ENCODE measurements at places on chromosomes 13 and 19.

- DNase-seq, result peak; percentile 27
Measured at GRCh38 chr13:106619688-106620555, 52.0 kb upstream of the ARGLU1 start.

DNA sequence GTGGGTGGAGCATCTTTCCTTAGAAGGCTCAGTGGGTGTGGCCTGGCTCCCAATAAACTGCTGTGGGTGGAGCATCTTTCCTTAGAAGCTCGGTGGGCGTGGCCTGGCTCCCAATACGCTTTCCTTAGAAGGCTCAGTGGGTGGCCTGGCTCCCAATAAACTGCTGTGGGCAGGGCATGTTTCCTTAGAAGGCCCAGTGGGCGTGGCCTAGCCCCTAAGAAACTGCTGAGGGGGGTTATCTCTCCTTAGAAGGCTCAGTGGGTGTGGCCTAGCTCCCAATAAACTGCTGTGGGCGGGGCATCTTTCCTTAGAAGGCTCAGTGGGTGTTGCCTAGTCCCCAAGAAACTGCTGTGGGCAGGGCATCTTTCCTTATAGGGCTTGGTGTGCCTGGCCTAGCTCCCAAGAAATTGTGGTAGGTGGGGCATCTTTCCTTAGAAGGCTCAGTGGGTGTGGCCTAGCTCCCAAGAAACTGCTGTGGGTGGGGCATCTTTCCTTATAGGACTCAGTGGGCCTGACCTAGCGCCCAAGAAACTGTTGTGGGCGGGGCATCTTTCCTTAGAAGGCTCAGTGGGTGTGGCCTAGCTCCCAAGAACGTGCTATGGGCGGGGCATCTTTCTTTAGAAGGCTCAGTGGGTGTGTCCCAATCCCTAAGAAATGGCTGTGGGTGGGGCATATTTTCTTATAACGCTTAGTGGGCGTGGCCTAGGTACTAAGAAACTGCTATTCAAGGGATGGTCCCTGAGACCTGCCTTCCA lies 10.3 kb downstream of the HSH2D start:
- no peak for DNase-seq

- peak; percentile 85 for DNase-seq
Measured at GRCh38 chr19:57819475-57820148, 4.9 kb upstream of the ZNF552 start.

DNA sequence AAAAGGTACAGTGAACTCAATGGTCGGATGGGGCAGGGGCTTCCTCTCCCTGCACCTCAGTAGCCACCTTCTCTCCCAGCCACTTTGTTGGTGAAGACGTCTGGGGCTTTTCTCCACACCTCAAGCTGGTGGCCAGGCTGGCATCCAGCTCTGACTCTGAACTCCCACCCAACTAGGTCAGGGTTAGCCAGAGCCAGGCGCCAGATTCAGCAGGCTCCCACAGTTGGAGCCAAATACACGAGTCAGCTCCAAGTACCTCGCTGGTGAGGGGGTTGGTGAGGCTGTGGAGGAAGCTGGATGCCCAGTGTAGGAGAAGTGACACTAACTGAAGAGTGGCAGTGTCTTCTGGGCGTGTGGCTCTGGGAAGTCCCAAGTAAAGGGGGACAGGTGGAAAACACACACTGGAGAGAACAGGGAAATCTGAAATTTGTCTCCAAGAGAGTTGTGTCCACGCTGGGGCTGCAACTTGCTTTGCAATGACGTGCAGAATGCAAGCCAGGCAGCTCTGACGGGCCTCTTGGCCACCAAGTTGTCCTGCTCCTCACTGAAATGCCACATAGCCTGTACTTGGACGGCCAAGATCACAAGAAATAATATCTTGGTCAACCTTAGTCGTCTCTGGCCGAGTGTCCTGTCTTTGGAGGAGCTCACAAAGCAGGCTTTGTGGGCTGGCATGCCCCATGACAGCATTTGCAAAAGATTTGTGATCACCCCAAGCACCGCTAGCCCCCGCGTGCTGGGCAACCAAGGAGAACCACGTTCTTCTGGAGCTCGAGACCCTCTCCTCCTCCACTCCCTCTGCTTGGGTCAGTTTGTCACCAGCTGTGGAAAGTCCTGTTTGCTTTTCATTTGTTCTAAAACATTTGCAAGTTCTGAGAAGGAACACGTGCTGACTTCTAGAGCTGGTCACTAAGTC lies 18.1 kb downstream of the SLC7A1 start:
- DNase-seq, result no peak

DNA sequence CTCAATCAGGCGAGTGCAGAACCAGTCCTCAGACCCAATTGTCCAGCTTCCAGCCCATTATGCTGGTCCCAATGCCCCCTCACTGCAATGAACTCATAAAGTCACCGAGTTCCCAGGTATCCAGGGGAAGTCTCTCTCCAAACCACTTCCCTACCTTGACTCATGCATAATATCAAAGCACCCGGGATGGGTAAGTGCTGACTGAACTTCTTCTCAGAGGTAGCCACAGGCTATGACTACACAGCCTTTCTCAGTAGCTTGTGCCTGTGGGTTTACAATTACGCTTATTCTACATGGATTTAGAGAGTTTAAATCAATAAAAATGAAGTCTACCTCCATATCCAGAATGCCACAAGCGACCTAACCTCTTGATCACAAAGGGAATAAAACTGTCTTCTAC lies 1.7 kb upstream of the C13orf42 start:
- DNase-seq, result no peak

GRCh38 chr13:29484236-29484635 lies 111.3 kb downstream of the SLC7A1 start:
- no peak for DNase-seq

DNA sequence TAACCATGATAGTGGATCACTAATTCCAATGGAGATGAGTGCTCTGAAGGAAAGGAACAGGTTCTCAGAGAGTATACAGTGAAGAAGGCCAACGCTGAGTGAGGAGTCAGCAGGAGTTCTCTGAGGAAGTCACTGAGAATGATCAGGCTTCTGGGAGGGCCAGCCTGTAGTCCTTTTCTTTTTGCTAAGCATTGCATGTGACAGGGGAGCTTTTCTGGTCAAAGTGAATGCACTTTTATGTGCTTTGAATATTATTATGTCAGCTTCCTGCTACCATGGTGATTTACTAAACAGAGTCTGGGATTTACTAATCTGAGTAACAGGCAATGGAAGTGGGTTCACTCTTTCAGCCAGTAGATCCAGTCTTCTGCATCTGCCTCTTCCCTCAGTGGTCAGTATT lies 81.1 kb upstream of the SERP2 start:
- DNase-seq, result no peak

GRCh38 chr13:77521595-77522367 lies 13.7 kb upstream of the SCEL start:
- no peak for DNase-seq

GRCh38 chr13:57018915-57019314 lies 121.8 kb upstream of the PRR20A start:
- no peak for DNase-seq

DNA sequence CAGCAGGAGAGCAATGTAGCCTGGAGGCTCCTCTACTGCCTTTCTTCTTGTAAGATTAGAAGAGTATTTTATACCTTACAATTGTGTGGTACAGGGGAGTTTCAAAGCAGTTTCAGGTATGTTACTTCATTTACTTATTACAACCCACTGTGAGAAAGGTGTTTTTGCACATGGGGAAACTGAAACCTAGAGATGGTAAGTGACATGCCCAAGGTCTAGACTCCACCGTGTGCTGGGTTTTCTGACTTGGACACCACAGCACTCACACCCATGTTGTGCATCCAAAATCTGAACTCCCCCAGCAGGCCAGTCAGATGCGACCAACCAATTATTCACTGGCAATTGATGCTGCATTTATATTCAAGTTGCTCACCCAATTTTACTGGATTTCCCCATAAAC lies 22.8 kb downstream of the ERICH6B start:
- no peak for DNase-seq

DNA sequence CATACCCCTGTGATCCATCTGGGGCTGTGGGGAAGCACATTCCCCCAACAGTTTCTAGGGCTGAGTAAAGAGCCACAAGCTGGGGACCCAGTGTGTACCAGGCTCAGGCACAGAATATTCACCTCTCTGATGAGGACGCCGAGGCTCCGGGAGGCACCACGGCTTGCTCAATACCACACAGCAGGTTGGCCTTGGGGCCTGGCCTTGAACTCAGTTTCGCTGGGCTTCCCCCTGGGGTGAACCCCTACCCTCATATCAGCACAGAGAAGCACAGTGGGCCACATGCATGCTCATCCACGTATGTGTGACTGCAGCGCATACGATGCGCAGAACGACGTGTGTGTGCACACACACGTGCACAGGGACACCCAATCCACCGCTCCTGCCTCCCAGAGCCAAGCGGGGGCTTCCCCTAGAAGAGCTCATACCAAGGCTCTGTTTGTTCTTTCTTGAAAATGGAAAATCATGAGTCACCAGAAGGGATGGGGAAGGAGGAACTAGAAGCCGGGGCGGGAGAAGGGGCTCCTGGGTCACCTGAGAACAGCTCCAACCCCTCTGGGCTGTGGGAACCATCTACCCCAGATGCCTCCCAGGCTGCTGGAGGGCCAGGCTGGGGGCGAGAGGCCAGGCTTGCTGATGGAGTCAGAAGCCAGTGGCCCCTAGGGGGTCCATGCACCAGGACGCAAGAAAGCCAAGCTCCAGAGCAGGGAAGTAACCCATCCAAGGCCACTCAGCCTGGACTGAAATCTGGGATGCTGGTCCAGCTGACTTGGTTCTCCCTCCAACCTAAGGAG lies 4.9 kb upstream of the PDE4C start:
- peak; percentile 14 for DNase-seq

GRCh38 chr13:29716493-29716892 lies 121.0 kb upstream of the SLC7A1 start:
- DNase-seq, result no peak

- DNase-seq, result no peak
Measured at GRCh38 chr13:102651392-102651791, 43.5 kb downstream of the METTL21C start.

DNA sequence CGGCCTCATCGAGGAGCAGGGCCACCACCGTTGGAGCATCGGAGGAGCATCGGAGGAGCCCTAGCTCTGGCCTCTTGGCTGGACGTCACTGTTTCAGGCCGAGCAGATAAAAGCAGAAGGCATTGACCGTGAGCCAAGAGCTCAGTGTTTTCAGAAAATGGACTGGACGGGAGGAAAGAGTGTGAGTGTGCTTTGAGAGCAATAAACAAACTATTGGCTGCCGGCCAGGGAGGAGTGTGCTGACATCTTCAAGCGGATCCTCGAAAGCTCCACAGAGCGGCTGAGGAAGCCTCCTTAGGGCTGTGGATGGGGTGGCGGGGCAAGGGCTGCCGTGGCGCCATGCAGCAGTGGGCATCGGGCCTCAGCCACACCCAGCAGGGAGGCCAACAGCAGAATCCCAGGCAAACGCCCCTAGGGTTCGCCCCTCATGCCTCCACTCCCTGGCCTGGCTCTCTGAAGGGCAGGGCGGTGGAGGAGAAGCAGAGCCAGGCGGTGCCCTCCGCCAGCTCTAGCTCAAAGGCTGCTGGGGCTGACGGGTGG lies 41.8 kb downstream of the IRS2 start:
- no peak for DNase-seq

DNA sequence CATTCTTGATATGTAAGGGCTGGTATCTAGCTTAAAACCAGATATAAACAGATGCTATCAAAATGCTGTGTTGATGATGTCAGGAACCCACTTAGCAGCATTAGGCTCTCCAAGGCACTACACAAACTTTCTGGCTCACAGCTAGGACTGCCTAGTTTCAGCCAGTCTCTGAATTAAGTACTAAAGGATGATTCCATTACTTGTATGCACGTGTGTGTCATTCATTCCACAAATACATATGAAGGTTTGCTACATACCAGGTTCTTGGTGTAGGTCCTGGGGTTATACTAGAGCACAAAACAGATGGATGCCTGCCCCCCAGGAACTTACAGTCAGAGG lies 151.5 kb downstream of the RGCC start:
- DNase-seq, result no peak

- peak; percentile 47 for DNase-seq
Measured at GRCh38 chr19:11421371-11422098, 2.4 kb upstream of the RGL3 start.

- DNase-seq, result no peak
Measured at GRCh38 chr19:33388231-33388724, 14.8 kb downstream of the CEBPG start.

GRCh38 chr13:44546164-44546563 lies 30.0 kb downstream of the TSC22D1 start:
- DNase-seq, result no peak

GRCh38 chr13:81381560-81381959 lies 1040.6 kb upstream of the SPRY2 start:
- no peak for DNase-seq

DNA sequence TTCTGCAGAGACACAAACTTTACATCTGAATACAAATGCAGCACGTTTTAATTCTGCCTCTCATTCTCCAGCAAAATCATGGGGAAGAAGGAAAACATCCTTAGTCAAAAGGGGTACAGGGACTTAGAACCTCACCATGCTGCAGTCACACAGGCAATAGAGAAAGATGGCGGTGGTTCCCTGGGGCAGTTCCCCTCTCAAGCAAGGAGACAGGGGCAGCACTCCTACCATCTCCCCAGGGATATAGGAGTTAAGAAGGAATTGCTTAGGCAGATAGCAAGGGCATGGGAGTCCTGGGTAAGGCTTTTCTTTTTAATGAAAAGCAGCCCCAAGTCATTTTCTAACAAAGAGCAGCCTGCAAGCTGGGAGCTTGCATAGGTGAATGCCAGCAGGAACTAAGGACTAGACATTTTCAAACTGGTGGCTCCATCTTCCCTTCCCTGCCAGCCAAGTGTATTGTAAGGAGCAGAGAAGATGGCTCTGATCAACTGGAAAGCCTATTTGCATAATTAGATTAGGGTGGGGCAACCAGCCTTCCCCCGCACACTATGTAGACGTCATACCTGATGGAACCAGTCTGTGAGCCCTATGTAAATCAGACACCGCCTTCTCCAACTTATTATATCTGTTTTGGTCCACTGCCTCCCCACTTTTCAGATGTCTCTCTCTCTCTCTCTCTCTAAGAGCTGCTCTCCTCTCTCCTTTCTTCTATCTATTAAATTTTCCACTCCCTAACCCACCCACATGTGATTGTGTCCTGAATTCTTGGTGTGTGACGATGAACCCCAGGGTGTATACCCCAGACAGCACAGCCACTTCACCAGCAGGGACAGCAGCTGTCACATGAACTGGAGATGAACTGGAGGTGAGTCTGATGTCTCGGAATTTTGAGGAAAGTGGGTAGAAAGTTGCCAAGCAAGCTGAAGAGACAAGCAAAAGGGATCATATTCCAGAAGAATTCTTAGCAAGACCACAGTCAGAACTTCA lies 514.5 kb downstream of the IRS2 start:
- DNase-seq, result no peak

- no peak for DNase-seq
Measured at GRCh38 chr13:99279637-99280036, 21.5 kb upstream of the GPR18 start.

- DNase-seq, result no peak
Measured at GRCh38 chr13:100440751-100441425, 147.7 kb downstream of the GGACT start.

- DNase-seq, result no peak
Measured at GRCh38 chr13:44230736-44231135, 142.9 kb upstream of the SERP2 start.
